ENCODE measurements at places on chromosomes 16 and 17.

DNA sequence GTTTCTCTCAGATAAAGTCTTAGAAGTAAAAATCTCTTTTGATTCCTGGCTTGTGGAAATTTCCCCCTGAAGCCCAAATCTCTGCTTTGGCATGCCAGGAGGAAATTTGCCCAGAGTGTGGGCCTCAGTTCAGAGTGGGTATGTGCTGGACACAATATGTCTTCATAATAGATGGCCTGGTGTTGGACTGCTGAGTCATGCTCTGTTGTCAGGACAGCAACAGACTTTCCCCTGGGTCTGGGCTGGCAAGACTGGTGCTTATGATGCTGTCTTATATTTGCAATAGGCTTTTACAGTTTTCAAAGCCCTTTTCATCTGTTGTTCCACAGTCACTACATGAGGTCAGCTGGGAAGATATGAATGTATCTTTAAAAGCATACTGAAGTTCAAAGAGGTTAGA lies 57.0 kb downstream of the SHISA9 start:
- DNase-seq = no peak

DNA sequence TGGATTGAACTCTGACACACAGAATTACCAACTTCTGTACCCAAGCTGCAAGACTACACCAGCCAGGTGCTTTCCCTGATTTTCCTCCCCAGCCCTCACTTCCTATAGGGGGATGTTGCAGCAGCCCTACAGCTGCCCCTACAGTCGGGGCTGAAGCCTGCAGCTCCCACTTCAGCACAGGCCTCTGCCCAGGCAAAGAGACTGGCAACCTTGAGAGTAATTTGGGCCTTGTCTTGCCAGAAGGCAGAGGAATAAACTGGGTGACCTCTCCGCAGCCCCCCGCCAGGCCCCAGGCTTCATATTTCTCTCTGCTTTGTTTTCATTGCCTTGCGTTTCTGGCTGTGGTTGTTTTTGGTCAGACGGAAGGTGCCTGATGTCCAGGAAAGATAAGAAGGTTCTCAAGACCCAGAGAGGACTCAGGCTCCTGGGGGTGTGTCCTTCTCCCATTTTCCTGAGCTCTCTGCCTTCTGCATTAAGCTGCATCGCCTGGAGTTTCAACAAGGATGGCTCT lies 32.0 kb downstream of the SLC6A4 start:
- DNase-seq = no peak

DNA sequence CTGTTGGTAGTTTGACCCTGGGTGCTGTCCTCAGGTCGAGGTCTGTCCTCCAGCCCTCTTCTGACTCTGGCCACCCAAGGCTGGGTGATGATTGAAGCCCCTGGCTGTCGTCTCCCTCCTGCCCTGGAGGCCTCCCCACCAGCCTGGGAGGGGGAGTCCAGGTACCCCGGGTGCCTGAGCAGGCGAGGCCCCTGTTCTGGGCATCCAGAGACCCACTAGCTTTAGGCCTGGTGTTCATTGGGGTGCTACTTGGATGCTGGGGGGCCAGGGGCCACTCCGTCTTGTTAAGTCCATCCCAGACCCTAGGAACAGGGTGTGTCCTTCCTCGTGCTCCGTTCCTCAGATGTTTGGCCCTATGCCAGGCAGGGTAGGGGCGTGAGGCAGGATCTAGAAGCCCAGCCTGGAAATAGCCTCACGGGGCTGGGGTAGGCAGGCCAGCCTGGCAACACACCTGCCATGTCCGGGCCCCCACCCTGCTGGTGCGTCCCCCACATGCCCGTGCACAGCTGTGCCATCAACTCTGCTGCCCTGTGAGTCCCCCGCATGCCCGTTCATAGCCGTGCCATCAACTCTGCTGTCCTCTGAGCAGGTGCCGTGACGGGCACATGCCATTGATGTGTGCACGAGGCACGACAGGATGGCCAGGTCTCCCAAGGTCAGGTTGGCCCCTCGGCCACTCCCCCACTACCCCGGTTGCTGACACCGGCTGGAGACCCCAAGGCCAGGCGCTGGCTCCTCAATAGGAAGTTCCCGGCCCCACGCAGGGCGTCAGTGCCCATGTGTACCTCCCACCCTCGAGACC lies 36.9 kb downstream of the GINS2 start:
- no peak for DNase-seq

DNA sequence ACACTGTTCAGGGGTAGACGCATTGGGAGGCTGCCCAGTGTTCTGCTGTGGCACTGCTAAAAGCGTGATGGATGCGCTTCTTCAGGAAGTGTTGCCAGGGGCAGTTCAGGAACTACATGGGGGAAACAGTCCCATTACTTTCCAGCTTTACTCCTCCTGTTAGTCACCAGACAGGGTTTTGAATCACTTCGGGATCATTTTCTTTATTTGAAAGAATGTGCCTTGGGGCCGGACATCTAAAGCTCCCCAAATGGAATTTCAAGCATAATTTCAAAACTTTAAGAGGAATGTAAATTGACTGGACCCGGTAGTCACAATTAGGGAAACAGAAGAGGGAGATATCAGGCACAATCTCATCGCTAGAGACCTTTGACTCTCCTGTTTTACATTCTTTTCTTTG lies 1.3 kb upstream of the KRTAP2-1 start:
- DNase-seq = no peak

- DNase-seq = no peak
Observed at GRCh38 chr16:1764971-1765370, 6.4 kb downstream of the NME3 start.

- DNase-seq = no peak
Observed at GRCh38 chr17:48791128-48792032, 25.6 kb downstream of the TTLL6 start.

- DNase-seq = no peak
Observed at GRCh38 chr17:44209786-44210341, 9.6 kb downstream of the UBTF start.

DNA sequence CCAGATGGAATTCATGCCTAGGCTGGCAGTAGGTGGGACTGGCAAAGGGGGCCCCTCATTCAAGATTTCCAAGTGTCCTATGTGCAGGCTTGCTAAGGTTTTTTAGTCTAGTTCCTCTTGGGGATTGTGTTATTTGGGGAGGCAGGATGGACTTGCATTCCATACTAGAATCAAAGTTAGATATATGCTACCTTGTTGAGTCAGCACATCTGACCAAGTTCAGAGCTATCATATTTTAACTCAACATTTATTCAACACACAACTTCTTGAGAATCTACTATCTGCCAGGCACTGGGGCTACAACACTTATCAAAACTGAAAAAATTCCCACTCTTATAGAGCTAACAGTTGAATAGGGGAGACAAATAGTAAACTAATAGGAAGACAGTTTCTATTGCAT lies 6.7 kb downstream of the GP2 start:
- no peak for DNase-seq

DNA sequence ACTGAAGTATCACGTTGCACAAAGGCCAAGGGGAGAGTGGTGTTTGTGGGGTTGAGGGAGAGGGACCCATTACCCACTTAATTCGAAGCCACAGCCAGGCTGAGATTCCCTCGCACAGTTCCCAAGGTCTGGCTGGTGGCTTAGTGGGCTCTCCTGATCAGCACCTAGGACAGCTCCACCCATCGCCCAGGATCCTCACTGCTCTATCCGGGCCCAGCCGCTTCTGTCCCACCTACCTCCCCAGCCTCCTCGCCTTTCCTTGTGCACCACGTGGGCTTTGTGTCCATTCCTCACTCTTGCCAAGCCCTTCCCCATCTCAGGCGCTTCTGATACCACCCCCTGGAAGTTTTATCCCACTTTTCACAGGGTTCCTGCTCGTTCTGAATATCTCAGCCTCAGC lies 163.5 kb downstream of the CCT6B start:
- no peak for DNase-seq

DNA sequence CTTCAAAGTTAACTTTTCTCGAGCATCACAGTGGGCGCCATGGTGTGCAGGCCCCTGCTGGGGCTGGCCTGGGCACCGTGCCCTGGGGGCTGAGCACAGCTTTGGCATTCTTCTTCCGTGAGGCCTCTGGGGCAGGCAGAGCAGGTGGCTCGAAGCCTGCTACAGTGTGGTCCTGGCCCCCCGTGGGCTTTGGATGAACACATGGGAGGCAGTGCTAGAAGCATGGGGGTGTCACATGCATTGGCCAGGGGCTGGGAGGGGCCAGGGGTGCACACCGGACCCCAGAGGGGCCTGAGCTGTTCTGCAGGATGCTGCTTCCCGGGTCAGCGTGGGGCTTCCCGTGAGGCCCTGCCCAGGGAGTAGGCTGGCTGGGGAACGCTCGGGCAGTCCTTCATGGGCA lies 12.1 kb upstream of the C16orf74 start:
- DNase-seq = no peak

DNA sequence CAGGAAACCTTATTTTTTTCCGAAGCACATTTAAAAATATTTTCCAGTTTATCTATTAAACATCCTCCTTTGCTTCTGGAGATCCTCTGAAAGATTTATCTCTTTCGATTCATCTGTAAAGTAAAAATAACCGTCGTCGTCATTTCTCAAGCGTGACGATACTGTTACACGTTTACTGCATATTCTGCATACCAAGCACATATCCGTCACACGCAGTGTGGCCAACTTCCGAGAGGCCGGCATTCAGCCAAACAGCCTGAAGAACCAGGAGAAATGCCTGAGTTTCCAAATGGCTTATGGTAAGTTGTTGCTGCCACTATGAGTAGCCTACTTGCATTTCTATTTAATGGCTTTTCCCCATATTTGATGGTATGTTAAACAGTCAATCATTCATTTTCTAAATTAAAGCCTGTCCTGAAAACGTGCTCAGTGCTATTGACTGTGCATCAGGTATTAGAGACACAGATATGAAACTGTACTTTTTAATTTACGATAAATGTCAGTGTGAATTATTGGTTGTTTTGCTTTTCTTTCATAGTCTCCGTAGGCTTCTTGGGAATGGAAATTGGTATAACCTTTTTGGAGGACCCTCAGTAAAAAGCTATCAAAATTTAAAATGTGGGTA lies 275.7 kb downstream of the WWOX start:
- DNase-seq = no peak

DNA sequence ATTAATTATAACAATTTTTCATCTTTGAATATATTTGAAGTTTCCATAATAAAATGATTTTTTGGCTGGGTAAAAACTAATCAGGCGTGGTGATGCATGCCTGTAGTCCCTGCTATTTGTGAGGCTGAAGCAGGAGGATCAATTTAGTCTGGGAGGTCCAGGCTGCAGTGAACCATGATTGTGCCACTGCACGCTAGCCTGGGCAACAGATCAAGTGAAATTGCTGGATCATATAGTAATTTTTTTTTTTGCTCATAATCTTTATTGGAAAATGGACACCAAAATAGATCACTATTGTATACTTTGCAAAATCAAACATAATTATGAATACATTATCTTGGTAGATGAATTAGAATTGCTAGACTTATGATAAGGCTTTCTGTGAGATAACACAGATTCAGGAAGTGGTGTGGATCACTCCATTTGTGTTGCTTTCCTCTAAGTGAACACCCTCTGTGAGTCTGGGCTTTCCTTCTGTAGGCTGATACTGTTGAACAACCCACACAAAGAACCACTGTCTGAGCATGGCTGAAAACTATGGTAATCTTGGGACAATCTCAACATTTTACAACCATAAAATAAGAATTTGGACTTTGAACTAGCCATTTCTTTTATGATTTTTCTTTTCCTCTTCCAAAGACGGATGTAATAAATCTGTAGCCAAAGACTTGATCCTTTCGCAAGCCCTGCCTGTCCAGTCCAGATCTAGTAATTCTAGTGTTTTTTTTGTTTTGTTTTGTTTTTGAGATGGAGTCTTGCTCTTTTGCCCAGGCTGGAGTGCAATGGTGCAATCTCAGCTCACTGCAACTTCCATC lies 5.6 kb upstream of the ST3GAL2 start:
- DNase-seq = no peak

- DNase-seq = no peak
Observed at GRCh38 chr16:78134944-78135619, 35.6 kb downstream of the WWOX start.

DNA sequence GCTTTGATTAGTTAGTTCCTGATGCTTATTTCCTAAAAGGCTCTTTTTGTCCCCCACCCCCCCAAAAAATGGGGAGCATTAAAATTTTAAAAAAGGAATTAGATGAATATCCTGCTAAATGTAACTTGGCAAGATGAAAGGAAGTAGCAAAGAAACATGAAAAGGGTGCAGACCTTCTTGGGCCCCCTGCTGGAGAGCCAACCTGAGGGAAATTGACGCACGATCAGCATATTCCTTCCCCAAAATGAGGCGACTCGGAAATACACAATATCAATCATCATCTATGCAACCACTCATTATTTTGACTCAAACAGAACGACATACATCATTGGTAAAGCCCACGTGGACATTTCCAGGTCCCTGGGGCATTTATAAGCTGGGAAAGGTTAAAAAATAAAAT lies 59.7 kb downstream of the GRIN2A start:
- DNase-seq = no peak

DNA sequence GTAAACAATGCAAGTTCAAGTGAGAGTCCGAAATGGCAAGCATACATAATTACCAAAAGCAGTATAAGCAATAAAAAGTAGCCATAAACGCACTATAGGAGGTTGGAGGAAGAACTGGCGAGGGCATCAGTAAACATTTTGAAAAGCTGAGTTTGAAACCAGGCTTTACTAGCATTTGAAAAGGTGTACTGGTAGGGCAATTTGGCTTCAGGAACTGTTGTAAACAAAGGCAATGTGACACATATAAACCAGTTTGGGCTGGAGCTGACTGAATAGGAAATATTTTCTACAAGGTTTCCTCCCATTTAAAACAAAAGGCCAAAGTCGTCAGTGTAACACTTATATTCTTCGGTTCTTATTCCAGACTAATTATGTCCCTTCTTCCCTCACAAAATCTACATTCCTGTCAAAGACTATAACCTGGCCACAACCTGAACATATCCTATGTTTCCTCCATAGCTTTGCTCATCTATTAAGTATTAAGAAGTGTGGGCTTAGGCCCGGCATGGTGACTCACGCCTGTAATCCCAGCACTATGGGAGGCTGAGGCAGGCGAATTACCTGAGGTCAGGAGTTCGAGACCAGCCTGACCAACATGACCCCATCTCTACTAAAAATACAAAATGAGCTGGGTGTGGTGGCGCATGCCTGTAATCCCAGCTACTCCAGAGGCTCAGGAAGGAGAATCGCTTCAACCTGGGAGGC lies 7.8 kb downstream of the CBX1 start:
- DNase-seq = no peak

GRCh38 chr17:37828651-37829124 lies 83.8 kb upstream of the HNF1B start:
- no peak for DNase-seq

GRCh38 chr16:79069121-79069520 lies 531.4 kb downstream of the MAF start:
- DNase-seq = no peak

DNA sequence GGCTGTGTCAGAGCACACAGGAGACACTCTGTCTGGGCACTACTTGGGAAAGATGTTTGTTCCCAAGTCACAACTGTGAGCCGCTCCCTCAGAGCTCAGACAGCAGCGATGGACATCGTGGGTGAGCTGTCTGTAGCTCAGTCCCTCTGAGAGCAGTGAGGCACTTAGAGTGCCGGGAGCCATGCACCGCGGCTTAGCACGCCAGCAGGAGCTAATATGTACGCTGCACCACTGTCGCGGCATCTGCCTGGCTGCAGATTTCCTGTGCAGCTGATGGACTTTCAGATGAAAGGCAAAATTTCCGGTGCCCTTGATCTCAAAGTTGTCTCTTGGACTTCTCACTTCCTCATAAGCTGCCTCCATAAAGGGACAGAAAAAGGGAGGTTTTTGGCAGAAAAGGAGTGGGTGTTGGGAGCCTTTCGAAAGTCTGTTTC lies 92.8 kb upstream of the ZNF469 start:
- DNase-seq = no peak
